Mesothelial cell of epicardium (in vitro differentiated cells): ENCODE measurements at places on chromosomes 2 and 18. TPM values are rescaled to one million over a fixed set of nuclear protein-coding genes. Genes with fewer than 3 reads are reported as not detected.
A peak's percentile ranks its signal among the peaks of the same experiment; 100 is the strongest.

GRCh38 chr2:58540681-58541080, 299.6 kb upstream of the FANCL start:
- H3K4me1 ChIP-seq: peaks cover 38% of the 10 kb centered on the region

DNA sequence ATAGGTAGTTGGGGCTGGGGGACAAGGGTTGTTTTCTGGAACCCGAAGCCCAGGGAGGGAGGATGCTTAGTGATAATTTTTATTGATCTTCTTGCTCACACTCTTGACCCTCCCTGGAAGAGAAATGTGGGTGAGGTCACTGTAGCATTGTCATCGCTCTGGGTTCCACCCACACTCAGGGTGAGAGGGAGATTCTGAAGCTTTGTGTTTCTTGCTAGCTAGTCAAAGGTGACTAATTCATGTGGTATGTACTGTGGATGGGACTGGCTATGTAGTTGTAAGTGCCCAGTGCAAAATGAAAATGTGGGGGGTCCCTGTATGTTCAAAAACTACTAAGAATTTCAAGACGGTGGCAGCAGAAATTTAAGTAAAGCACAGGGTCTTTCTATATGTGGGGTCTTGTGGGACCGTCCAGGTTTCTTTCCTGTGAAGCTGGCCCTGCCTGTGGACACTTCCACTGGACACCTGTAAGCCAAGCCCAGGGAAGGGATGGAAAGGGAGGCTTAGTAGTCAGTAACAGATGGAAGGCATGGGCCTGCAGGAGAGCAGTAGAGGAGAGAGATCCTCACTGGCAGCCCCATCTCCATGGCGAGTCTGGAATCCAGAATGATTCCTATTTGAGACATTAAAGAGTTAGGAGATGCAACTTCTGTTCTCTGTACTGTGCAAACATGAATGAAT, 35.0 kb downstream of the TSN start:
- no peak overlapping the region for H3K4me3 ChIP-seq
- peaks cover 3% of the 10 kb centered on the region for H3K4me1 ChIP-seq
- H3K27ac ChIP-seq: no peak overlapping the region
- H3K36me3 ChIP-seq: no peaks in the 10 kb centered on the region
- DNase-seq: no peak

GRCh38 chr18:66495844-66496243, 108.0 kb downstream of the CDH19 start:
- DNase-seq: peak; percentile 32
- H3K27me3 ChIP-seq: peaks cover 7% of the 10 kb centered on the region
- H3K36me3 ChIP-seq: no peaks in the 10 kb centered on the region
- no peak overlapping the region for H3K27ac ChIP-seq
- no peak overlapping the region for H3K4me3 ChIP-seq

GRCh38 chr18:60722742-60723141, 350.2 kb upstream of the MC4R start:
- H3K27me3 ChIP-seq: peaks cover 13% of the 10 kb centered on the region
- no peak for DNase-seq
- no peak overlapping the region for H3K27ac ChIP-seq

- no peak overlapping the region for H3K27ac ChIP-seq
- peak; percentile 41 for DNase-seq
- peaks cover 25% of the 10 kb centered on the region for H3K27me3 ChIP-seq
Measured at GRCh38 chr2:143162123-143162837, 33.1 kb downstream of the ARHGAP15 start.

DNA sequence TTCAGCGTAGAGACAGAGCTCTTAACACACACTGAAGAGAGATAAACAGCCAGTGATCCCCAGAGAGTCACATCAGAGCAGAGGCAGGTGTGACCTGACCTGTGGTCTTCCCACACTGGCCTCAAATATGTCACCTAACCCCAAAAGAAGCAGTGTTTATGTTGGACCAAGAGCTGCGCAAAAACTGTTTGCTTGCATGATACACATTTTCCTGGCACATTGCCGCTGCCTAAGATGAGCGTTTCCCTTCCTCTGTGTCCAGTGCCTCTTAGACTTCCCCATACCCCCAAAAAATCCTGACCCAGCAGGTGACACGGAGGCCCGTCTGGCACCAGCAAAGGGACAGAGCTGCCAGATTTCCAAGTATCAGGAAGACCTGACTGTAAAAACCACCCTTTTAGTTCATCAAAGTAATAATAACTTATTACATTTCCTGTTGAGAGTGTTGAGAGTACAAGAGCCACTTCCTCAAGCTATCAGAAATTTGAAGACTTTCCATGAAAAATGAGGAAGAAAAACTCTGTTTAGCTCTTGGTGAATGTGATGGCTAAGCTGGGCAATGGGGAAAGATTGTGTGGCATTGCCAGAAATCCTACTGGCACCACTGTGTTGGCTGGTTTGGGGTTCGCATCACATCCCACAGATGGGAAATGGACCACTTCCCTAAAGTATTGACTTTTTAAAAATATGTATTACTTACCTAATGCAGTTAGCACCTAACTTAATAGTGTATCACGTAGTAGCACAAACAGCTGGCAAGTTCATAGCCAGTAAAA, 6.7 kb downstream of the TNFRSF11A start:
- H3K4me3 ChIP-seq: no peak overlapping the region
- peaks cover 16% of the 10 kb centered on the region for H3K4me1 ChIP-seq
- H3K36me3 ChIP-seq: no peaks in the 10 kb centered on the region
- peaks cover 58% of the 10 kb centered on the region for H3K27me3 ChIP-seq
- no peak for DNase-seq
- H3K27ac ChIP-seq: no peak overlapping the region

- no peaks in the 10 kb centered on the region for H3K36me3 ChIP-seq
- no peaks in the 10 kb centered on the region for H3K27me3 ChIP-seq
- H3K27ac ChIP-seq: peak overlapping the region; percentile 10
- H3K4me1 ChIP-seq: peaks cover 36% of the 10 kb centered on the region
Measured at GRCh38 chr18:31104444-31104843, 2.2 kb upstream of the DSC2 start.

DNA sequence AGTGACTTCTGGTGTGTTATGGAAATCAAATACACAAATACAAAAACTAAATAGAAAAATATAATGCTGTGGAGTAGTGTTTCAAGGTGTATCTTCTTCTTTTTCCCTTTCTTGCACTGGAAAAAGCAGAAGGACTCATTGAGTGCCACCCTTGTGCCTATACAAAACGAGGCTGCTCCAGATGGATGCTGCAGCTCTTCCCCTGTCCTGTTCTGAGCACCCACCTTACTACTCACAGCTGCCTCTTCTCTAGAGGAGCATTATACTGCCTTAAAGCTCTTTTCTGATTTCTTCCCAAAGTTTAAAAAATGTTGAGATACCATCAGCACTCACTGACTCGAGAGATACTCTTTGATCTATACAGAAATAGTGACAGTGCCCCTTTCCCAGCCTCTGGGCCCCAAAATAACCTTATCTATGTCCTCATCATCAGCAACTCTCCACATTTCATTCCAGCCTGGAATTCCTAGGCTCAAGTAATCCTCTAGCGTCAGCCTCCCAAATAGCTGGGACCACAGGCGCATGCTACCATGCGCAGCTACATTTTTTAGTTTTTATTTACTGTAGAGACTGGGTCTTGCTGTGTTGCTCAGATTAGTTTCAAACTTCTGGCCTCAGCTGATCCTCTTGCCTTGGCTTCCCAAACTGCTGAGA, 1356.1 kb upstream of the NRXN1 start:
- no peak for DNase-seq
- H3K4me3 ChIP-seq: no peak overlapping the region
- H3K27me3 ChIP-seq: no peaks in the 10 kb centered on the region

GRCh38 chr2:28901841-28902240, 7.4 kb downstream of the WDR43 start:
- no peak for DNase-seq
- H3K36me3 ChIP-seq: peaks cover 15% of the 10 kb centered on the region
- no peak overlapping the region for H3K4me3 ChIP-seq
- peaks cover 29% of the 10 kb centered on the region for H3K4me1 ChIP-seq

GRCh38 chr18:65230311-65230710, 520.5 kb upstream of the CDH7 start:
- no peak overlapping the region for H3K4me3 ChIP-seq
- H3K27ac ChIP-seq: no peak overlapping the region
- H3K4me1 ChIP-seq: no peaks in the 10 kb centered on the region
- peaks cover 3% of the 10 kb centered on the region for H3K27me3 ChIP-seq

- peaks cover 10% of the 10 kb centered on the region for H3K4me1 ChIP-seq
- H3K4me3 ChIP-seq: no peak overlapping the region
- no peak for DNase-seq
- H3K27me3 ChIP-seq: peaks cover 9% of the 10 kb centered on the region
Measured at GRCh38 chr2:143123911-143124310, 5.3 kb upstream of the ARHGAP15 start.

DNA sequence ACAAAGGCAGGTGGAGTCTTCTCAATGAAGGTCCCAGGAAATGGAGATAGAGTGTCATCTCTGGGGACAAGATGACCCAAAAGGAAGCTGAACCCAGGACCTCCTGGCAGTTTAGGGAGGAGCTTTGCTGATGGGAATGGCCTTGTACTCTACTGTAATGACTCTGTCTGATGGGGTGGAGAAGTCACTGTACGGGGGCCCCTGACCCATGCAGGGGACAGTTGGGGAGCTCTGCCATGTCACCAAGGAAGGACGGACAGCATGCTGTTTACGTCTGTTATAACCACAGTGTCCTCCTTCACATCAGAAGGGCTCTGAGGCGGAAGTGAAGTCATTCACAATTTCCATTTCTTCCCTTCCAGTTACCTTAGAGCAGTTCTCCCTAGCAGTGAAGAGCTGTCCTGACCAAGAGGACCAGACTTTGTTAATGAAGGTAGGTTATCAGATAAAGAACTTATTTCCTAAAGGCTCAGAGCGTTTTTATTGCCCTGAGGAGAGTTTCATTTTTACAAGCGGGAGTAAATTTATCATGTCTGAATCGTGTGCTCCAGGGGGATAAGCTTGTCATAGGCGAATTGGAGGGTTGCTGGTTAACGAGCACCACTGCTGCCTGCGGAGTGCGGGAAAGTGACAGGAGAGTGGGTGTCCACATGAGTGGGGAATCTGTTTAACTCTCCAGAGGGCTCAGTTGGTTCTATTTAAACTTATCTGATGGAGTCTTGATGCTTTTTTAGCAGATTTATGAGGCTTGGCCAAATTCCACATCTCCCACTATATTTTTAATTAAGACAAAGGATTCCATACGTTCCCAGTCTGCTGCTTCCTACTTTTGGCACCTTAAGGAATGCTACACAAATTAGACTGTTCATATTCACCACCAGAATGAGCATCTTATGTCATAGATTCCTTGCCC, 71.6 kb upstream of the BCL2L11 start:
- peaks cover 61% of the 10 kb centered on the region for H3K27me3 ChIP-seq
- no peaks in the 10 kb centered on the region for H3K36me3 ChIP-seq
- no peak overlapping the region for H3K4me3 ChIP-seq

- H3K4me1 ChIP-seq: peaks cover 44% of the 10 kb centered on the region
- H3K36me3 ChIP-seq: no peaks in the 10 kb centered on the region
- DNase-seq: no peak
Measured at GRCh38 chr18:13256444-13257305, 38.1 kb downstream of the LDLRAD4 start.

DNA sequence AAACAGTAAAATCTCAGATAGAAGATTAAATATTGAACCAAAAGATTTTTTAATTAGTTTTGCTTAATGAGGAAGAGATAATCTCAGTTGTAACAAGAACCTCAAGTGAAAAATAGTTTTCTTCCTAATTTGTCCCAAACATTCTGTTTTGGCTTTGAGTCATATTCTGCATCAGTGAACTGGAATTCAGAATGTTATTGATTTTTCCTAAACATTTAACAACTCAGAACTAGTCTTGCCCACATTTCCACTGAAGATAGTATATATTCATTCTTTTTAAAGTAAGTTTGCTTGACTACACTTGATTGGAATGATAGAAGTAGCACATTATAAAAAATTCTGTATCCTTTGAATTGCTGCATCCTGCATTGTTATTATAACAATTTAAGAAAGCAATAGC, 85.7 kb upstream of the UGP2 start:
- no peaks in the 10 kb centered on the region for H3K36me3 ChIP-seq
- H3K4me1 ChIP-seq: no peaks in the 10 kb centered on the region
- no peak overlapping the region for H3K27ac ChIP-seq
- DNase-seq: no peak

DNA sequence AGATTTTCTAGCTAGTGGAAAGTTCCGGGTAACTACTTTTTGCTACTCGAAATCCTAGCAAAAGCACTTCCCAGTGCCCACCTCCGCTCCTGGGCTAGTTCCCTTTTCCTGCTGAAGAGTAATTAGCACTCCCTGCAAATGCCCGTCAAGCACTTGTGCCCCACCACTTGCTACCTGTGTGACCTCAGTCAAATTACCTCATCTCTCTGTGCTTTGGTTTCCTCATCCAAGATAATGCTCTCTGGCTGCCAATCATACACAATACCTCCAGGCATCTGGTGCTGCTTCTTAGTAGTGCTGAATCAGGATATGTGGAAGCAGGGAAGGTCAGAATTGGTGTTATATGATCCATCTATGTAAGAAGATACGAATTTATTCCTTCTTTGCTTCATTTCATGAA, 102.1 kb upstream of the CDCA7 start:
- no peak overlapping the region for H3K4me3 ChIP-seq
- DNase-seq: no peak
- H3K27me3 ChIP-seq: no peaks in the 10 kb centered on the region
- no peaks in the 10 kb centered on the region for H3K4me1 ChIP-seq
- H3K36me3 ChIP-seq: peaks cover 7% of the 10 kb centered on the region
- H3K27ac ChIP-seq: no peak overlapping the region

DNA sequence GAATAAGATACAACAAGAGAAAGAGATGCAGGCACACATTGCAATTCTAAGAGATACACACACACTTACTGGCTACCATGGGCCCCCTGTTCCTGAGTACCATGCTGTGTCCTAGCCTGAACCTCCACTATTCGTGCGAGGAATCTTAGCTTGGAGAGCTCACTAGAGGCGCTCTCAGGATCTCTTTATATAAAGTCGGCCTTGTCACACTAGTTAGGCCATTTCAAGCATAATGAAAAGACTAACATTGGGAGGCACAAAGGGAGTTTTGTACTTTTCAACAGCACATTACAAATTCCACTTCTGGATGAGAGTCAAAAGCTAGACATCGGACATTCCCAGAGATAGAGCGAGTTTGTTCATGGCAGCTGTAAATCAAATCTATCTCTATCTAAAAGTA, 365.2 kb downstream of the DSEL start:
- H3K4me1 ChIP-seq: peaks cover 15% of the 10 kb centered on the region
- H3K4me3 ChIP-seq: no peak overlapping the region
- DNase-seq: no peak
- no peaks in the 10 kb centered on the region for H3K27me3 ChIP-seq

GRCh38 chr18:12053289-12053688, 40.4 kb upstream of the ANKRD62 start:
- H3K4me1 ChIP-seq: peaks cover 5% of the 10 kb centered on the region
- DNase-seq: no peak
- H3K27me3 ChIP-seq: peaks cover 11% of the 10 kb centered on the region
- no peak overlapping the region for H3K27ac ChIP-seq
- no peak overlapping the region for H3K4me3 ChIP-seq

- H3K27ac ChIP-seq: no peak overlapping the region
- no peaks in the 10 kb centered on the region for H3K36me3 ChIP-seq
- no peak for DNase-seq
- H3K4me1 ChIP-seq: no peaks in the 10 kb centered on the region
- H3K4me3 ChIP-seq: no peak overlapping the region
Measured at GRCh38 chr2:121017396-121017795, 267.6 kb downstream of the TFCP2L1 start.

GRCh38 chr18:11179959-11180519, 30.7 kb upstream of the PIEZO2 start:
- no peaks in the 10 kb centered on the region for H3K36me3 ChIP-seq
- DNase-seq: no peak
- no peak overlapping the region for H3K27ac ChIP-seq
- H3K4me3 ChIP-seq: no peak overlapping the region

Gene CACNB4
- 3.3 to 4.1 TPM (median 3.5 TPM) in 3 replicates for total RNA-seq

Gene TXNDC2
- total RNA-seq: 0.29 TPM in 1 of 3 replicates, not detected in the others

Gene EVX2
- 0.07 to 0.09 TPM in 2 of 3 replicates, not detected in the other for total RNA-seq

Gene PLEKHH2
- total RNA-seq: 11.3 to 12.0 TPM (median 11.8 TPM) in 3 replicates

Gene CTDSP1
- 134 to 142 TPM (median 136 TPM) in 3 replicates for total RNA-seq

Gene POTEC
- total RNA-seq: not detected in 3 replicates

Gene FAM124B
- total RNA-seq: 0.09 TPM in 1 of 3 replicates, not detected in the others

Gene THAP4
- total RNA-seq: 45.7 to 51.5 TPM (median 50.1 TPM) in 3 replicates

Gene MFSD2B
- 0.16 to 0.84 TPM (median 0.31 TPM) in 3 replicates for total RNA-seq

Gene OSR1
- 23.4 to 27.8 TPM (median 26.0 TPM) in 3 replicates for total RNA-seq
